Left colon (tissue), 2 donors: ENCODE measurements at places on chromosomes 11 and 22. TPM values are rescaled to one million over a fixed set of nuclear protein-coding genes. Genes with fewer than 3 reads are reported as not detected.

DNA sequence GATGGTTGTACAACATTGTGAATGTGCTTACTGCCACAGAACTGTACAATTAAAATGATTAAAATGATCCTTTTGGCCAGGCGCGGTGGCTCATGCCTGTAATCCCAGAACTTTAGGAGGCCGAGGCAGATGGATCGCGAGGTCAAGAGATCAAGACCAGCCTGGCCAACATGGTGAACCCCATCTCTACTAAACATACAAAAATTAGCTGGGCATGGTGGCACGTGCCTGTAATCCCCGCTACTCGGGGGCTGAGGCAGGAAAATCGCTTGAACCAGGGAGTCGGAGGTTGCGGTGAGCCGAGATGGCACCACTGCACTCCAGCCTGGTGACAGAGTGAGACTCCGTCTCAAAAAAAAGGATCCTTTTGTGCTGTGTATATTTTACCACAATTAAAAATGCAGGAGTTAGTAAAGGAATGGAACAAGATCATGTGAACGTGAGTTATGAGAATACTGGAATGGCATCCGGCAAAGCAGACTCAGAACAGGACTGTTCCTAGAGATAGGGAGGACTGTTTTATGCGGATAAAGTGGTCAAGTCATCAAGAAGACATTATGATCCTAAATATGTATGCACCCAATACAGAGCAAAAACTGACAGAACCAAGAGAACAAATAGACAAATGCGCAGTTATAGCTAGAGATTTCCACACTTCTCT, 58.0 kb upstream of the CLDN5 start:
- no peak for DNase-seq

- peak; percentile 61 for DNase-seq
These were observed 682 bp downstream of the LARGE1 start for GRCh38 chr22:33919391-33920196.

DNA sequence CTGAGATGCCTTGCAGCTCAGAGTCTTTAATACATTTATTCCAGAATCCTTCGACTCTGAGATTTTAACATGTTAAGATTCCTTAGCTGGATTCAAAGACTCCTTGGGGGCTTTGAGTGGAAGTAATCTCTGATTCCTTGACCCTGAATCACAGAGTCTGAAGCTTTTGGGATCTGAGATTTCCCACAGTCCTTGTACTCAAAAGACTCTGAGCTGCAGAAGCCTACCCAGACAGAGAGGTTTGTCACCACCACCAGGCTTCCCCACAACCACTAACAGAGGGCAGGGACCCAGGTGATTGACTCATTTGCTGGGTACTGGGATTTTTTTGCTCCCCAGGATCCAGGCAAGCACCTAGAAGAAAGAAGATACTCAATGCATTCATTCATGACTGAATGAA, 1.4 kb upstream of the SERPINH1 start:
- DNase-seq, result no peak

Gene SESN3
- total RNA-seq, result 15.7 TPM

Gene ADAMTS8
- 3.4 TPM for total RNA-seq

Gene SLC22A8
- total RNA-seq, result not detected

DNA sequence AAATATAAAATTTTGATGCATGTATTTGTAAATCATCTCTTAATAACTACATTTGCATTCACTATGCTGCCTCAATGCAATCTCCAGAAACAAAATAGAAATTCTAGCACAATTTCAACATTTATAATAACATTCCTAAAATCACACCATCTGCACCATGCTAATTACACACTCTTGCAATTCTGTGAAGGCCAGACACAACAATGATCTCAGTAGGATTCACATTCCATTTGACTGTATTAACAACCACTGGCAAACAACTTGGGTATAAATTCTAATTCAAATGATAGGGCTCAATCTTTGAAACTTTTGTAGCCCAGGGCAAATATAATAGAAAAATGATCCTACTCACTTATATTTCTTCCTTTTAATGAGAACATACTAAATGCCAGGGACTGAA, 25.9 kb downstream of the RAB6A start:
- no peak for DNase-seq

GRCh38 chr22:17120711-17121232, 388 bp downstream of the TMEM121B start:
- DNase-seq, result no peak

DNA sequence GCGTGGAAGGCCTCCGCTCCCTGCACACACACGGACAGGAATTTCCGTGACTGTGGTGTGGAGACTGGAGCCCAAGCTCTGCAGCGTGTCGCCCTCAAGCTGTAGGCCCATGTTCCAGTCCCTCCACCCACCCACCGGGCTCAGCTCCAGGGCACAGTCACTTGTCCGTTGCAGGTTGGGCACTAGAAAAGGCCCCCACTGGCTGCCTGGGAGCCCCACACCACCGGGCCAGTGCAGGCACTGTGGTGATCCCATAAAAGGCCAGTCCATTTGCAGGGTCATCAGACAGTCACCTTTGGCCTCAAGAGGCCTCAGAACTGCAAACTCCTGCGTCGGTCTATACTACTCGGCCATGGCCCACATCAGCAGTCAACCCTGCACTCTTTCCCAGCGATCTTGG, 16.3 kb downstream of the RAB36 start:
- DNase-seq, result no peak

DNA sequence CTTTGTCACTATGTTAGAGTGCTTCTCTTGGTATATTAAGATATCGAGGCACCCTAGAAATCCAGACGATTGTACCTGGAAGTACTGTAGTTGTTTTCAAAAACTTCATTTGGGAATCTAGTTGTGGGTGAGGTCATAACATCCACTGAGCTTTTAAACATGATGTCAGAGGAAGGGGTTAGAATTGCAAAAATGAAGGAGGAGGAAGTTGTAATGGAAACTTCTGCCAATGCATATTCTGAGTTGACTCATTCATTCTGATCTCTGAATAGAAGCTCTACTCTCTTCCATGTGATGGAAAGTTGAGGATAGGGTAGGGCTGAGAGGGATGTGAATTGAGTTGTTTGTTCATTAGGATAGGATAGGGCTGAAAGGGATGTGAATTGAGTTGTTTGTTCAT, 7.7 kb downstream of the CD44 start:
- DNase-seq, result no peak

Gene PRRG4
- total RNA-seq, result 15.8 TPM

GRCh38 chr11:113773092-113773415, 438 bp downstream of the ZW10 start:
- peak; percentile 50 for DNase-seq

Gene FREY1
- 1.3 TPM for total RNA-seq

DNA sequence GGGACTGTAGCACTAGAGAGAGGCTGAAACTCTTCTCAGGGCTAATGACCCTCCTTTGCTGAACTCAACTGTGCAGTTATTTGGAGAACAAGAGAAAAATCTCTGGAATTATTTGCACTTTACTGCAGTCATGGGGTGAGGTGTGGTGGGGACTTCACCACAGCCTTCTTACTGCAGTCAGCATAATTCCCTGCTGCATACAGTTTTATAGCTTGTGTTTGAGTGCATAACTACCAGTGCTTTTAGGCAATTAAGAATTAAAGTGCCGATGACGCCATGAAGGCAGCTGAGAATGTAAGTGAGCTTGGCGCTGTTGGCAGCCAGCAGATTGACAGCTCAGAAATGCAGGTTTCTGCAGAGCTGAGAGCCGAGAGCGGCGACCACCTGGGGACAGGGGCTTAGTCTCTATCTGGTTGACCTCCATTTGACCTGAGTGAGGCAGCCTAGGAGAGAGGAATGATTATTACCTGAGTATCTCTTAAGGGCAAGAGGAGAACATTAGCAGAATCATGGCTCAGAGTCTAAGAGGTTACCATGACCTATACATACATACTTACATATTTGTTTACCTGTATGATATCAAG, 830.0 kb downstream of the NTM start:
- no peak for DNase-seq

Gene DGAT2
- total RNA-seq, result 3.3 TPM

DNA sequence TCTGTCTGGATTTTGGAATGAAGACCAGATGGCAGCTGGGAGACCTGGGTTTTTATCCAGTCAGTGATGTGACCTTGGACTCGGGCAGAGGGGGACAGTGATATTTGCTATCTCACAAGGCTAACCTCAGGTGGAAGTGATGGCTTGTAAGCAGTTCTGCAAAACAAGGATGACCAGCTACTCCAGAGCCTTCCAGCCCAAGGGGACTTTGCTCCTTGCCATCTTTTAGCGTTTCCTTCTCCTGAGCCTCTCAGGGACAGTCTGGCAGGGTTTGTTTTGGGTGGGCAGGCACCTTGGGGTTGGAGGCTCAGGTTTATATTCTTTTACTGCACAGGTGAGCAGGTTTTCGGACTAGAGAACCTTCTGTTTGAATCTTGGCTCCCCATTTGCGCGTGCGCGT, 9.5 kb upstream of the OSBP2 start:
- DNase-seq, result peak; percentile 36

- DNase-seq, result no peak
These were observed 197.1 kb upstream of the ARHGAP20 start for GRCh38 chr11:110909336-110909735.

Gene RAB3IL1
- total RNA-seq, result 3.1 TPM

- DNase-seq, result no peak
These were observed 159.3 kb downstream of the BRD1 start for GRCh38 chr22:49668402-49668801.

DNA sequence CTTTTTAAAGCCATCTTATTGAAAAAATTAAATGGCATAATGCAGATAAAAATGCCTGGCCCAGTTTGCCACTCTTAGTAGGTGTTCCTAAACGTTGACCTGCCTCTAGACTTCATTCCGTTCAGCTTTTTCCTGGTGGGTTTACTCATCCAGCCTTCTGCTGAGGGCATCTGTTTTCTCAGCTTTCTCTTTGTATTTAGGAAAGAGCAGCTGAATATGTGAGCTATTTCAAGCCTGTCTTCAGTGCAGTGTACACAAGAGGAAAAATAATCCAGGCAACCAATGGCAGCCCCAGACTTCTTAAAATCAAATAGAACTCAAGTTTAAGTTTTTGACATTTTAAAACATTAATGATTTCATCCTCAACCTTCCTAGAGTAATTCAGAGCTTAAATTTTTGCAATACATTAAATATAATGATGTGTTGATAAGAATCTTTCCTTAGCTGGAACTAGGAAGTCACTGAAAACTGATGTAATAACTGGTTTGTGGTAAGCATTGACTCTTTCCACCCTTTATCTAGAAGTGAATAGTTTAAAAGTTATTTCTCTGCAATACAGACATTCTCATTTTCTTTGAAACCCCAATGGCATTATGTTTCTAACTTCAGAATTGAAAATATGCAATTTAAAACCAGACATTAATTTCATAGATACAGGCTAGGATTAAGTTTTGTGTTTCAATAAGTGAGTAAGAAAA, 165.4 kb downstream of the AASDHPPT start:
- DNase-seq, result no peak

- no peak for DNase-seq
These were observed 10.8 kb downstream of the TRAF6 start for GRCh38 chr11:36499315-36499714.

DNA sequence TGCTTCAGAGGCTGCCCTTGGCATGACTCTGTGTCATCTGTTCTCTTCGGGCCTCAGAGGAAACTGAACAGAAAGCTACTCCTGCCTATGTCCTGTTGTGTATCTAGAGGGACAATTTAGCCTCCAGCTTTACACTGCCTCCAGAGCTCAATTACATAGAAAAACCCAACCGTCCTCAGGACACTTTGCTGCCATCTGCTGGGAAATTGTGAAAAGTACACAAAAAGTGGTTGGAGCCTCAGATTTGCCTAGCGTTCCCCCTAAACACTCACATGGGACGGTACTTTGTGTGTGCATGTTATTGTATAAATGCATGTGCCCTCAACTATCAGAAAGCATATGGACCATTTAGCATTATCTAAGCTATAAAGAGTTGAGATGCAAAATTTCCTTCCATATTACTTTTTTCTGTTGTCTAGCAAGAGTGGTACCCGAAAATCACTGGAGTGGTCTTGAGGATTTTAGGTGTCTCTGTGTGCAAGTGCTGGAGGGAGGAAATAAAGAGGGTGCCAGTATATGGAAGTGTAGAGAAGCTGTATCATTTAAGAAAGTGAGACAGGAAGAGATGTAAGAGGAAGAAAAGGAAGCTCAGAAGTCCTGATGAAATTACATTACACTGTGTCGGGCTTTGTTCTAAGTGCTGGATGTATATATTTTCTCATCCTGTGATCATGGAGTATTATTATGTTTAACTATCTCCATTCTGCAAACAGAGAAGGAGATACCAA, 8.7 kb upstream of the MS4A4E start:
- no peak for DNase-seq

DNA sequence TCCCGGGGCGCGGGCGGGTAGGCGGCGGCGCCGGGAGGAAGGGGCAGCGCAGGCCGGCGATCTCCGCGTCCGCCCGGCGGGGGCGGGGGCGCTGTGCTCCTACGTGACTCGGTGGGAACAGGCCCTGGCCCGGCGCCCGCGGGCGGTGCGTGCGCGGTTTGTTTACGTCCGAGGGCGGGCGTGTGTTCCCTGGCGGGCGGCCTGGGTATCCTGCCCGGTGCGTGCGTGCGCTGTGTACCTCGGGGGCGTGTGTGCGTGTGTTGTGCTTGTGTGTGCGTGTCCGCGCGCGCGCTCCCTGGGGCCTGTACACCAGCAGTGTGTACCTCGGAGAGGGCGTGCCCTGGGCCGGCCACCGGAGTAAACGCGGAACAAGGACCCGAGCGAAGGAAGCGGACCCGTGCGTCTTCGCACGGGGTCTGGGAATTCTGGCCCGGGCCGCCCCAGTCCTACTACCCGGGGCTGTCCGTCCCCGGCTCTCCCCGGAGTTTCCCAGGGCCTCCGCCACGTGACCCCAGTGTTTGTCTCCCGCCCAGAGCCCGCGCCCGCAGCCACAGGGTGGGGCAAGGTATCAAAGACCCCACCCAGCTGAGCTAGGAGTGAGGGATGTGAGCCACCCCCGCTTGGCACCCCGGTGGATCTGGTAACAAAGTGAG, 769 bp downstream of the MAFF start:
- peak; percentile 88 for DNase-seq

Gene RBMXL2
- total RNA-seq, result not detected

Gene RAB39A
- 1.3 TPM for total RNA-seq

Gene CCDC81
- 0.37 TPM for total RNA-seq

GRCh38 chr22:41193829-41194228, 11.3 kb upstream of the L3MBTL2 start:
- no peak for DNase-seq

GRCh38 chr22:24996420-24996952, 44.0 kb downstream of the KIAA1671 start:
- peak; percentile 59 for DNase-seq

Gene C11orf52
- 8.5 TPM for total RNA-seq

DNA sequence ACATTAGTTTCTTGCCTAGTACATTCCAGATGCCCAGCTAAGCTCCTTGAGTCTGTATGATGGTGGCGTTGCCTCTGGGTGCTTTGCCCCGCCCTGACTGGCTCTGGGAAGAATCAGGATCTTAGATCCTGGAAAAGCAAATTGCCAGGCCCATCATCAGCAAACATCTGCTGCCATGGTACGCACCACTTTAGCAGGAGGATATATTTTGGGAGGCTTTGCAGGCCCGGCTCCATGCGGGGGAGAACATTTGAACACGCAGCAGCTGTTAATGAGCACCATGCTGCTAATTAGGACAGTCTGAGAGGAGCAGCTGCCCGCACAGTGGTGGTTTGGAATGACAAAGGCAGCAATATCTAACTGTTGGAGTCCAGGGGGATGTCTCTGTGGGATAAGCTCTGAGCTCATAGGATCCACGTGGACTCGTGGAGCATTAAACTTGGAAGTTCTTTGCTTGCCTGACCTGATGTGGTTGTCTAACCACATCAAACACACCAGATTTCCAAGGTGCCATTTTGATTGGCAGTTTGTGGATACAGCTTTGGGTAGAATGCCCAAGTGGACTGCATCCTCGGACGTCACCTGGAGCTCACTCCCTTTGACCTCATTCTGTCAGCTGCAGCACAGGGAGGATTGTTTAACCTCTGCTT, 217.0 kb upstream of the ZBED5 start:
- DNase-seq, result no peak
